Keratinocyte (primary cell): ENCODE measurements at places on chromosomes 4 and X.

- no peaks in the 10 kb centered on the region for H3K4me1 ChIP-seq
- no peak overlapping the region for H3K27ac ChIP-seq
- no peak overlapping the region for H3K4me3 ChIP-seq
- H3K36me3 ChIP-seq = no peaks in the 10 kb centered on the region
Observed at GRCh38 chrX:1355131-1356046, 18.8 kb downstream of the IL3RA start.

DNA sequence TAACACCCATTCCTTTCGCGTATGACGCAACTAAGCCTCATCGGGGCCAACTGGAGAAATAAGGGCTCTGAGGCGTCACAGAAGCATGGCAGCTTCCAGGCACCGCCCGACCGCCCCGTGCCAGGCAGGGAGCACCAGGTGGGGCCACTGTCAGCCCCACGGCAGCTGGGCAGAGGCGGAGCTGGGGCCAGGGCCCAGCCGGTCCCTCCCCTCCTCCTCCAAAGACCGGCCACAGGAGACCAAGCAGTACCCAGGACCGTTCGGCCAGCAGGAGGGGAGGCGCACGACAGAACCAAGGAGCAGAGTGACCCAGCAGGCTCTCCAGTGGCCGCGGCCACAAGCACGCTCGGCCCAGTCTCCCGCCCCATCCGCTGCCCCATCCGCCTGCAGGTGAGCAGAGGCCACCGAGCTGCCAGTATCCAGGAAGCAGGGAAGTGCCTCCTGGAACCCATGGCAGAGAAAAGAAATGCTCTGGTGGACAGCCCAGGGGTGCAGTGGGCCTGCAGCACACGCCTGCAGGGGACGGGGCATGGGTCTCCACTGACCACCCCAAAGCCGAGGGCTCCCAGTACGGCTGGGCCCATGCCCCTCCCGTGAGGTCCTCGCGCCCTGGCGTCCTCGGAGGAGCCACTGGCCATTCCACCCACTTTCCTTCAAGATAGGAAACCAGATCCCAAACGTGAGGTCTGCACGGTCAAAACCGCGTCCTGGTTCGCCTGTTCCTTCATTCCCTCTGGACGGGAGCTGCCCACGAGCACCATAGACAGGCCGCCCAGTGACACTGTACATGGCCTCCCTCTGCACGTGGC lies 9.6 kb downstream of the CTBP1 start:
- H3K27me3 ChIP-seq = no peaks in the 10 kb centered on the region
- no peak overlapping the region for H3K27ac ChIP-seq
- H3K4me3 ChIP-seq = no peak overlapping the region

- no peaks in the 10 kb centered on the region for H3K27me3 ChIP-seq
- H3K4me1 ChIP-seq = no peaks in the 10 kb centered on the region
- DNase-seq = no peak
- no peak overlapping the region for H3K27ac ChIP-seq
Observed at GRCh38 chr4:60780874-60781273, 419.3 kb upstream of the ADGRL3 start.

- H3K27me3 ChIP-seq = no peaks in the 10 kb centered on the region
- no peak for DNase-seq
- H3K27ac ChIP-seq = no peak overlapping the region
- H3K36me3 ChIP-seq = no peaks in the 10 kb centered on the region
- no peaks in the 10 kb centered on the region for H3K4me1 ChIP-seq
- H3K4me3 ChIP-seq = no peak overlapping the region
Observed at GRCh38 chrX:41542135-41542534, 95.0 kb downstream of the NYX start.

- H3K27ac ChIP-seq = no peak overlapping the region
- peaks cover 3% of the 10 kb centered on the region for H3K36me3 ChIP-seq
- H3K4me3 ChIP-seq = no peak overlapping the region
Observed at GRCh38 chr4:151568966-151569365, 160.0 kb downstream of the FHIP1A start.

GRCh38 chrX:10897768-10898167 lies 213.4 kb upstream of the HCCS start:
- no peaks in the 10 kb centered on the region for H3K36me3 ChIP-seq
- H3K27me3 ChIP-seq = no peaks in the 10 kb centered on the region
- no peaks in the 10 kb centered on the region for H3K4me1 ChIP-seq

- no peaks in the 10 kb centered on the region for H3K27me3 ChIP-seq
- H3K27ac ChIP-seq = no peak overlapping the region
- H3K36me3 ChIP-seq = no peaks in the 10 kb centered on the region
- no peak for DNase-seq
- H3K4me1 ChIP-seq = peaks cover 8% of the 10 kb centered on the region
Observed at GRCh38 chr4:146058531-146058930, 117.0 kb upstream of the LSM6 start.

DNA sequence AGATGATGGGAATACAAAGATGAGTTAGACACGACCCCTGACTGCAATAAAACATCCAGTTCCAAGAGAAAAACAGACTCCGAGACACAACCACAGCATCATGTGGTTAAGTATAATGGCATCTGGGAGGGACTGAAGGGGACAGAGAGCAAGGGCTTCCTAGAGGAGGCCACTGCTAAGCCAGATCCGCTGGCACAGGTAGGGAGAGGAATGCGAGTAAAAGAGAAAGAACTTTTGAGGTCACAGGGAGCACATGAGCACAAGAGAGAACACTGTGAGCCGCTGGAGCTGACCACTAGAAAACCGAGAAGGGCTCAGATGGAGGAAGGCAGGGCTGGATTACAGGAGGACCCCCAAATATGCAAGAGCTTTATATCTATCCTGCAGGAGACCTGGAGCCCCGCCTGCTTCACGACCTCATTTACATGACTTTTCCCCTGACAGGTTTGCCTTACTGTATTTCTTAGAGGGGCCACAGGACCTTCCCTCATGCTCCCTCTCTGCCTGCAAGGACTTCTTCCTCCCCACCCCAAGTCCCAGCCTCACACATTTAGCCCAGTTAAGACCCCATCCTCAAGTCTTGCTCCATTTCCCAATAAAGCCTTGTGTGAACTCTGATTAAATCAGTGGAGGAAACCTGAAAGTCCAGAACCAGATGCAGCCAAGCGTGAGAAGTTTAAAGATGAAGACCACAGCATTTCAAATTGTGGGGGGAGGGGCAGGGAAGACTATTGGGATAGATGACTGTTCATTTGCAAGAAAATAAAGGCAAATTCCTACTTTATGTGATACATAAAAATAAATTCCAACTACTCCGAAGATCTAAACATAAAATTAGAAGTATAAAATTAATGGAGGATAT lies 29.6 kb downstream of the MFAP3L start:
- DNase-seq = no peak
- H3K4me1 ChIP-seq = no peaks in the 10 kb centered on the region
- no peaks in the 10 kb centered on the region for H3K27me3 ChIP-seq
- no peak overlapping the region for H3K4me3 ChIP-seq
- H3K27ac ChIP-seq = no peak overlapping the region
- H3K36me3 ChIP-seq = no peaks in the 10 kb centered on the region

DNA sequence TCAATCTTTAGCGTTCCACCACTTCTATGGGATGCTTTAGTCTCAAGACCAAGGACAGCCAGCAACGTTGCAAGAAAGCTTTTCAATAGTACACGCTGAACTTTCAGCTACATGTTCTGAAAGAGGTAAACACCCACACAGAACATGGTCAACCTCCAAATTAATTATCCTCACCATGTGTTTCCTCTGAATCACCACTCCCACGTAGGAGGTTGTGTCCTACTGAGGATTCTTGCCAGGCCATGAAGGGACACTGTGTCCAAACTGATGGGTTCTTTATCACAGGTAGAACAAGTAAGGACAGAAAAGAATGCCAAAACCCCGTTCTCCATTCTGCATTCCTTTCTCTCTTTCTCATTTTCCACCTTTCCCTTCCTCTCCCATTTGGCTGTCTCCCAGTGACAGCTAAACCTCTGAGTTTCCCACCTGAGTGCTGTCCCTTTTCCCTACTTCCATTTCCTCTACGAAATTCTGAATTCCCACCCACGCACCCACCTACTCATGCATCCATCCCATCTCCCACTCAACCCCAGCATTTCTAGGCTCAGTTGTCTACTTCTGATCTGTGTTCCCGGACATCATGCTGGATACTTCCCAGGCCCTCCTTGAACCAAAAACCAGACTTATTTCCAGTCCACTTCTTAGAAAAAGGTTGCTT lies 29.0 kb upstream of the GPM6B start:
- no peaks in the 10 kb centered on the region for H3K4me1 ChIP-seq
- no peak for DNase-seq
- no peak overlapping the region for H3K27ac ChIP-seq
- no peak overlapping the region for H3K4me3 ChIP-seq
- peaks cover 5% of the 10 kb centered on the region for H3K27me3 ChIP-seq
- no peaks in the 10 kb centered on the region for H3K36me3 ChIP-seq

DNA sequence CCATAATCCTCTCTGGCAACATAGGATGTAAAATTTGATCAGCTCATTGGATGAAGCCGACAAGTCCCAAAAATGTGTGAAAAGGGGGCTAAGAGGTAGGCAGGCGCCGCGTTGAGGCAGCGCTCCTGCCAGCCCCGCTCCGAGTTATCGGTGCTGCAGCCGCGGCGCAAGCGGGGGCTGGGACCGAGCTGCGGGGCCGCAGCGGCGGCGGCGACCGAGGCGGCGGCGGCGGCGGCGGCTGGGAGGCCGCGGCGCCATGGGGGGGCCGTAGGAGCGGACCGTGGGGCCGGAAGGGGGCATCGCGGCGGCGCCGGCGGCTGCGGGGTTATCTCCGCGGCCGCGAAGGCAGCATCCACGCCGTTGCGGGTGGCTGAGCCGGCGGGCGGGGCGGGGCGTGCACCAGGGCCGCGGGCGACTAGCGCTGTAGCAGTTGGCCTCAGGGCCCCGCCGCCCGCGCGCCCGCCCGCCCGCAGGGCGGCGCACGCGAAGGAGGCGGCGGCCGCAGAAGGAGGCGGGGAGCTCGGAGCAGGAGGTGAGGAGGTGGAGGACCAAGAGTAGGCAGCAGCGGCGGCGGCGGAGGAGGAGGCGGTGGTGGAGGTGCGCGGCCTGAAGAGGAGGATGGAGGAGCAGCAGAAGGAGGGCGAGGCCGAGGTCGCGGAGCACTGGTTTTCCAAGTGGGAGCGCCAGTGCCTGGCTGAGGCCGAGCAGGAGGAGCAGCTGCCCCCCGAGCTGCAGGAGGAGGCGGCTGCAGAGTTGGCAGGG lies 126.0 kb upstream of the CXorf66 start:
- no peaks in the 10 kb centered on the region for H3K36me3 ChIP-seq
- DNase-seq = no peak
- no peak overlapping the region for H3K27ac ChIP-seq
- no peaks in the 10 kb centered on the region for H3K4me1 ChIP-seq
- no peak overlapping the region for H3K4me3 ChIP-seq

DNA sequence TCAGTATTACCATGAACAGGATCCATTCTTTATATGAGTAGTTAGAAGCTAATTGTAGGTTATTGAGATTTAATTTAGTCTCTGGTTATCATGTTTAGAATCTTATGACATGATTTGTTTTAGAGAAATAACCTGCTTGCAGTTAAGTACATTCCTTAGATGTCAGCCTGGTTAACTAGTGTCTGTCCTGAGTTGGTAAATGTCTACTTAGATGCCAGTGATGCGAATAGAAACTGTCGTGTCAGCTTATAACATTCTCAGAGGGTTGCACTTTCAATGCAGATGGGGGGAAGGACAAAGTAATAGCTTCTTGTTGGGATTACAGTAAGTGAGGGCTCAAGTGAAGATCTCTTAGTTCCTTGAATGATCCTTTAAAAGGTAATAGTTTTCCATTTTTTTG lies 227.8 kb upstream of the SPRY1 start:
- no peaks in the 10 kb centered on the region for H3K36me3 ChIP-seq
- H3K27ac ChIP-seq = no peak overlapping the region
- H3K4me1 ChIP-seq = peaks cover 10% of the 10 kb centered on the region
- DNase-seq = no peak
- no peak overlapping the region for H3K4me3 ChIP-seq
- no peaks in the 10 kb centered on the region for H3K27me3 ChIP-seq

DNA sequence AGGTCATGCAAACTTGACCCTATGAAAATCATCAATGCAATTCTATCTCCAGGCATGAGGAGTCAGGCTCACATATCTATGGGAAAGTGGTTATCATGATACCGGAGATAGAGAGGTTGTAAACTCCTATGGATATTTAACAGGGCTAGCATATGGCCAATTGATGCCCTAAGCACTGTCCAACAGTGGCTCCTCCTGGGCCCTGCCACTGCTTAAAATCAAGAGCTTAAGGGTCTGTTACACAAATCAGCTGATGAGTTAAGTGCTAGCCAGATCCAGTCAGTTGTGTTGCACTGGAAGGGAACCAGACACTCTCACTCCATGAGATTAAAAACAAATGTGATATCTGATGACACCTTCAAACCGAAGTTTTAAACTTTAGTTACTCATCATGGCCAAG lies 337.6 kb downstream of the STIM2 start:
- no peak overlapping the region for H3K4me3 ChIP-seq
- H3K27ac ChIP-seq = no peak overlapping the region
- no peaks in the 10 kb centered on the region for H3K4me1 ChIP-seq
- H3K36me3 ChIP-seq = no peaks in the 10 kb centered on the region
- DNase-seq = no peak

DNA sequence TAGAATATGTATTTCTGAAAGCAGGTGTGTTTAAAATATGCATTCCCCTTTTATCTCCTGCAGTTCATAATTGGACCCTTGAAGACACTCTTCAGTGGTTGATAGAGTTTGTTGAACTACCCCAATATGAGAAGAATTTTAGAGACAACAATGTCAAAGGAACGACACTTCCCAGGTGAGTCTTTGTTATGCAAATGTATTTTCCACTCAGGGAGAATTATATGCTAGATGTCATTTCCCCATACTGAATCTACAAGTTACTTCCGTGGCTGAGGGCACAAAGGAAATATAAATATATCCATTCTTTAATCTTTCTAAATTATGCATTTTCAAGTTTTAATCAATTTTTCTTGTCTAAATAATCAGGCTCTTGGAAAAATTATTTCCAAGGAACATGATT lies 134.7 kb downstream of the STIM2 start:
- no peak overlapping the region for H3K27ac ChIP-seq
- H3K36me3 ChIP-seq = no peaks in the 10 kb centered on the region
- no peaks in the 10 kb centered on the region for H3K27me3 ChIP-seq
- DNase-seq = no peak
- H3K4me1 ChIP-seq = no peaks in the 10 kb centered on the region
- H3K4me3 ChIP-seq = no peak overlapping the region

- H3K27me3 ChIP-seq = no peaks in the 10 kb centered on the region
- no peak overlapping the region for H3K4me3 ChIP-seq
Observed at GRCh38 chrX:123481913-123482851, 250.7 kb downstream of the THOC2 start.

- no peaks in the 10 kb centered on the region for H3K36me3 ChIP-seq
- DNase-seq = no peak
- no peak overlapping the region for H3K27ac ChIP-seq
- H3K27me3 ChIP-seq = no peaks in the 10 kb centered on the region
Observed at GRCh38 chrX:130083107-130083490, 27.2 kb downstream of the ELF4 start.

DNA sequence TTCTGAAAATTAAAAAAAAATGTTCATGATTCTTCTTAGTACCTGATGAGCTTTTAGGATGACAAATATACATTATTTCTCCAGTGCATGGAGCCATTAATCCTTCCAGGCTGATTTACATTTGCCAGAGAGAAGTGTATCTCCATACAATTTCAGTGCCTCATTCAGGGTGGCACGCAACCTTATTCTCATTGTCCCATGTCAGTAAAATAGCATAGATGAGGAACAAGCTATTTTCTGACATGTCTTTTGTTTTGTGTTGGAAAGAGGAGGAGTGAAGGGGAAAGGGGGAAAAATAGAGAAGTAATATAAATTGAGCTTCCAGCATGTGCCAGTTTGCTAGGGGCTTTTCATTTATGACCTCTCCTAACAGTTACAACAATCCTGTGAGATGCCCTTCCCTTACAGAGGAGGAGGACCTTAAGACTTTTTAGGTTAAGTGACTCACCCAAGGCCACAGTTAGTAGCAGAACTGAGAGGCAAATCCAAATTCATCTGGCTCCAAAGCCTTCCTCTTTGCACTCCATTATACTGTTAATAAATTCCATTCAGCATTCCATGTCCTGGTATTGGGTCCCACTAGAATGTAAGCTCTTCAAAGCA lies 274.8 kb upstream of the GPC4 start:
- DNase-seq = no peak
- no peaks in the 10 kb centered on the region for H3K27me3 ChIP-seq
- H3K4me3 ChIP-seq = no peak overlapping the region
